Activated CD4-positive, alpha-beta T cell treated with anti-CD3 and anti-CD28 coated beads for 1 hour (primary cell): ENCODE measurements at places on chromosomes 6 and 20.

DNA sequence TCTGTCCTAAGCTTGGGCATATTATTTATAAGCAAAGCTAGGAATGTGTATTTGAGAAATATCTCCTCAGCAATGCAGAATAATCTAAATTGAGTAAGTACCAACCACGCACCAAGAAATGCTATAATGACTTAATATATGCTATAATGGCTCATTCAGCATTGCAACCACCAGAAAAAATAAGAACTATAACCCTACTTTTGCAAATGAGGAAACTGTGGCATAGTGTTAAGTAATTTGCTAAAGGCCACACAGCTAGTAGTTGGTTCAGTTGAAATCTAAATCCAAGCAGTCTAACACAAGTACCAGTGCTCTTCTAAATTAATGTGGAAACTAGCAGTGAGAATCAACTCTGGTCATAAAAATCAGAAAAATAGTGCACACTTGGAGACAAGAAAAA is 35.7 kb downstream of the HBS1L start:
- no peak for DNase-seq

GRCh38 chr6:149026530-149026942 is 279.7 kb downstream of the UST start:
- no peak for DNase-seq

DNA sequence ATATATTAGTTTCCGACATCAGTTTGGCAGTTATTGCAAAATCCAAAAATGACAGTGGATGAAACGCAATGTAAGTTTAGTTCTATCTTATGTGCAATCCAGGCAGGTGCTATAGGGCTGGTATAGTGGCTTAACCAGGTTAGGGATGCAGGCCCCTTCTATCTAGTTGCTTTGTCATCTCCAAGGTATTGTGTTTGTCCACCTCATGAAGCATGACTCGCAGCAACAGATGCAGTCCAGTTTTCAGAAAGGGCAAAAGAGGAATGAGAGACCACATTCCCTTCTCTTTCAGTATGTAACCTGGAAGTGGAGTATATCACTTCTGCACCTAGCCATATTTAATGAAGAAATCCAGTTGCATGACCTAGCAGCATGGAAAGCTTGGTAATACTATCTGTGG is 59.7 kb downstream of the PKIB start:
- DNase-seq = no peak

DNA sequence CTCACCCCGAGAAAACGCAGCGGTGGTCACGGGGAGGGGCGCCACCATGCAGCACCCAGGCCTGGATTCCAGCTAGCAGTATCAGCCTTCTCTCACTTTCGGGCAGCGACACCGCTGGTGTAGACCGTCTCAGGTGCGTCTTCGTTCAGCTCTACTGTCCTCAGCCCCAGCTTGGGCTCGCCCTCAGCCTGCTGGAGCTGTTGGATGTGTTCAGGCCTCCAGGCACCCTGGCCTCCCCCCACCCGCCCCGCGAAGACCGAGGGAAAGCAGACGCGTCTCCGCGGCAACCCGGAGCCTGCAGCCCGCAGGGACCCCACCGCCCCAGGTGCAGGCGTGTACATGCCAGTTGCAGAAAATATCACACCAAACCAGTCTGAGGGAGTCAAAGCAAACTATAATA is 60.8 kb upstream of the CARMIL1 start:
- DNase-seq = no peak

GRCh38 chr6:79947191-79948186 is at the start of gene ELOVL4:
Gene ELOVL4 (minus strand): TSS chr6:79947553. CDS start chr6:79947279, 274 bp downstream.
- peak; percentile 32 for DNase-seq

DNA sequence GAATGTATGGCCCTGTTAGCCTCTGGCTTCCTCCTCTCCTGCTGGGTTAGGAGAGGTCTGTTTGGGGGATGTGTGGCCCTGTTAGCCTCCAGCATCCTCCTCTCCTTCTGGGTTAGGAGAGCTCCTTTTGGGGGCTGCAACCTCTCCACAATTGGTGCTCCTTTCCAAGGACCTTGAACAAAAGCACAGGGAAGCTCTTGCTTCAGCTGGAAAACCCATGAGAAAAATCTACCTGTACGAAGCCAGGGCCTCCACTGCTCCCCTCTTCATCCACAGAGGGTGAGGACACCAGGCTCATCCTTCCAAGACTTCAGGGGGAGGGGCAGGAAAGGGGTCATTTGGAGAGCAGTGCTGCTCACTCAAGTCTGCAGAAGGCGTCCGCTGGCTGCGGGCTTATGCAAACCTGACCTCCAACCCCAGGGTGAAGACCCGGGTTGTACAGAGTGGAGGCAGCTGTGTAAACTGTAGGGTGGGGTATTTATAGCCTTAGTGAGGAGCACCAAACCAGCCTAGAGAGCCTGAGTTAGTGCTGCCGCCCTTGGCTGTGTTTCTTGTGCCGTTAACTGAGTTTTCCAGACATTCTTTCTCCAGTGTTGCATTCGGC is 62.1 kb downstream of the SLC24A3 start:
- no peak for DNase-seq

DNA sequence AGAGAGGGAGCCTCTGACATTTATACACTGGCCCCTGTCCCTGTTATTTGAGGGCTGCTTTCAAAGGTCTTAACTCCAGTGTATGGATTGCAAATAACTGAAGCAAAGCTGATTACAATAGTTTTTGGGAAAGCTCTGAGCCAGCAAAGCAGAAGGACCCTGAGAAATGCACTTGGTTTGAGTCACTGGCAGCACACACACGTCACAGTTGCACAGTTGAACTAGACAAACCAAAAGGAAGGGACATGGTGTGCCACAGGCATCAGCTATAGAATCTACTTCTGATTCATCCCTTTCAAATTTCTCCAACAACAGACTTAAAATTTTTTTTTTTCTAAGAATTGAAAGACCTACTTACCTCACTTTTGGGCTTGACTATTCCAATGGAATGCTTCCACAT is 56.4 kb downstream of the SNRNP48 start:
- no peak for DNase-seq

DNA sequence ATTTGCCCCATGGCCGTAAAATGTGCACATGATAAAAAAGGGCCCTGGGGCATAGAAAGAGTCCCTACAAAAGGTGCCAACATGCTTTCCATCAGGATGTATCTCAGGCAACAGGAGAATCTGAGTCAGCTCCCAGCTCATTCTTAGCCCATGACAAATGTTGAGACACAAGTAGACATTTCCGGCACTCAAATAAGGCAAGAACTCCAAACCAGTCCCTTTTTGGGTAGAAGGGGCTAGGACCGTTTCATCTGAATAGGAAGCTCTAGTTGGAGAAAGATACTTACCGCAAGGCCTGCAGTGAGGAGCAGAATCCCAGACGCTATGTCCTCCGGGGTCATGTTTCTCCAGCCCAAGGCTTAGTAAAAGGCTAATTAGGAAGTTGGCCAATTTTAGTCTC is 261.0 kb upstream of the RIN2 start:
- no peak for DNase-seq

DNA sequence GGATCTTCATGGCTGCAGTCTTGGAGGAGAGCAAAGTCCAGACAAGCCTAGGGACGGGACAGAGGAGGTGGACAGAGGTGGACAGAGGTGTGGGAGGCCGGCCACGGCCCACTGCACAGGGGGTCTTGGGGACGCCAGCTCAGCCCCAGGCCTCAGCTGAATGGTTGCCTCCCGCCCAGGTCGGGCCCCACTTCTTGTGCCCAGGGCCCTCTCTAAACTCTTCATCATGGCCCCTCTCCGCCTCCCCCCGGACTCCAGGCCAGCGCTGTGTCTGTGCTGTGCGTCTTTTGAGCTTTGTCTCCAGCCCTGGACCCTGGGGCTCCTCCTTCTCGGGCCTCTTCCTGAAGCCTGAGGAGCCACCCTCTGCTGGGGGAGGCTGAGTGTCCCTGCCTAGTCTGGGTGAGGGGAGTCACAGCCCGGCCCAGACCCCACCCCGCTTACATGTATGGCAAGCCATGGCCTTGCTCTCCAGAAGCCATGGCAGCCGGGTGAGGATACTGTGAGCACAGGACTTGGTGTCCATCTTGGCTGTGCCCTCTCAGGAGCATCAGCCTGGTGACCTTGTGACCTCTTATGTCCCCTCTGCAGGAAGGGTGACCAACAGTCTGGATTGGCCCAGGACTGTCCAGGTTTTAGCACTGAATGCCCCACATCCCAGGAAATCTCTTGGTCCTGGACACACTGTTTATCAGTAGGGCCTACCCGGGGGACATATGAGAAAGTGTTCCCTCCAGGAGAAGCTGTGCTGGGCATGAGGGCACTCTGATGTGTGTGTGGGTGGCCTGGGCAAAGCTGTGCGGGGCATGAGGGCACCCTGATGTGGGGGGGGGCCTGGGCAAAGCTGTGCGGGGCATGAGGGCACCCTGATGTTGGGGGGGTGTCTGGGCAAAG is 9.4 kb upstream of the NPBWR2 start:
- peak; percentile 5 for DNase-seq

DNA sequence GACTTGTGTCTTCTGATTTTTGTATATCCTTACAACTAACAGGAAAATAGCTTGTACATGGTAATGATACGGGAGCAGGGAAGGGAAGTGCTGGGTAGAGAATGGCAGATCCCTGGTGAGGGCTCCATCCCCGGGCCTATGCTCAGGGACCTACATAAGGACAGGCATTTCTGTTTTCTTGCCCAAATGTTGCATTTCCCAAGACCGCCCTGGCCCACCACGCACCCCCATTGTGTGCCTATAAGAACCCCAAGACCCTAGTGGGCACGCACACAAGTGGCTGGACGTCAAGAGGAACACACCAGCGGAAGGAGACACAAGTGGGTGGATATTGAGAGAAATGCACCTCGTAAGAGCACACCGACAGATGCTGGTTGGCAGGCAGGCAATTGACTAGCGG is 616.3 kb upstream of the MAN1A1 start:
- no peak for DNase-seq

DNA sequence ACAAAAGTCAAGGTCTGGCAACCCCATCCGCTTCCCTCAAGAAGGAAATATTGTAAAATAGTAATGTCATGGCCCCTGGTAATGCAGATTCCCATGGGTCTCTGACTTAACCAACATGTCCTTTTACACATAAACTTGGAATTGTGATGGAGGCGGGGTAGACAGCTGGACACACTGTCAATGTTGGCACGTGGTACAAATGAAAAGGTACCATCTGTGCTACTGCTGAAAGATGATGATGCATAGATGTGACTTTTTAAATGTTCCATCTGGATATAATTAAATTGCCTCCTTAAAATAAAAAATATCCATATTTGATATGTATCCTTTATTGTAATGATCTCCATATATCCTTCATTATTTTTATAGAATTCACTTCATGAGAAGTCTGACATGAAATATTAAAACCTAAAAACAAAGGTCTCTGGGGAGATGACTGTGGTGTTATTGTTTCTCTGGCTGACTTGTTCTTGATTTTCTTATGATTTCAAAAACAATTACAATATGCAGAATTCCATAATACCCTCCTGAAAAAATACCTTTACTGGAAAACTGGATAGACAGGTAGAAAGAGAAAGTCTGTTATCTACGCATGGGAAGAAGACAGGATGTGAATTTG is 104.5 kb downstream of the MKKS start:
- no peak for DNase-seq

GRCh38 chr6:90197854-90198496 is 98.7 kb downstream of the BACH2 start:
- DNase-seq = no peak

- DNase-seq = no peak
Observed at GRCh38 chr6:166782520-166782919, 155.5 kb upstream of the RPS6KA2 start.

- no peak for DNase-seq
Observed at GRCh38 chr6:160167604-160168399, 46.2 kb downstream of the SLC22A1 start.

DNA sequence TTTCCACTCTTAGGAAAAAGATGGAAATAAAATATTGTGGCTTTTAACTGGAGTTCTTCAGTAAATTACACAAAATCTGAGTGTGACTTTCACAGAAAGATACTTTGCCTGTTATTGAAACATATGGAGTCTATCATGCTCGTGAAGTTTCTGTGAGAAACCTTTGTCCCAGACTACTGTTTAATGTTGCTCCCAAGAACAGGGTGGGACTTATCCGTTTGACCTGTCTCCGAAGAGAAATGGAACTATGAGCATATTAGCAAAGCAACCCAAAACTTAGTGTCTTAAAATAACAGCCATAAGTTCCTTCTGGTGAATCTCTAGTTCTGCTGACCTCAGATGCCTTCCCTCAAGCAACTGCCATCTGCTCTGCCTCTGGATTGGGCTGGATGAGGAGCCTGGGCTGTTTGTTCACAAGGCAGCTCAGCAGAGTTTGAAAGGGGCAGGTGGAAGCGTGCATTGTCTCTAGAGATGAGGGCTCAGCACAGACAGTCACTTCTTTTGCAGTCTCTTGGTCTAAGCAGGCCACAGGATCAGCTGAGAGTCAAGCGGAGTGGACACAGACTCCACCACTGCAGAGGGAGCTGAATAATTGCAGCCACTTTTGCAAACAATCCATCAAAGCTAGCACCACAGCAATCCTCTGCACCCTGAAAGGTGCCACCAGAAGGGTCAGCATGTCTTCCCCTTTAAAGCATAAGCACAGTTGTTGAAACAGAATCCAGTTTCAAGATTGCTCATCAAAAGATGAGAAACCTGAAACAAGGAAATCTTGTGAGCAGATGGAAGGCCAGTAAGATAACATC is 52.8 kb downstream of the MYB start:
- no peak for DNase-seq

- no peak for DNase-seq
Observed at GRCh38 chr20:37494301-37494700, 26.7 kb upstream of the NNAT start.

GRCh38 chr20:48845721-48846306 is 18.0 kb upstream of the PREX1 start:
- no peak for DNase-seq

GRCh38 chr6:154528310-154528915 is 17.9 kb upstream of the CNKSR3 start:
- no peak for DNase-seq

GRCh38 chr6:4936681-4937041 is 67.2 kb downstream of the RPP40 start:
- DNase-seq = no peak

DNA sequence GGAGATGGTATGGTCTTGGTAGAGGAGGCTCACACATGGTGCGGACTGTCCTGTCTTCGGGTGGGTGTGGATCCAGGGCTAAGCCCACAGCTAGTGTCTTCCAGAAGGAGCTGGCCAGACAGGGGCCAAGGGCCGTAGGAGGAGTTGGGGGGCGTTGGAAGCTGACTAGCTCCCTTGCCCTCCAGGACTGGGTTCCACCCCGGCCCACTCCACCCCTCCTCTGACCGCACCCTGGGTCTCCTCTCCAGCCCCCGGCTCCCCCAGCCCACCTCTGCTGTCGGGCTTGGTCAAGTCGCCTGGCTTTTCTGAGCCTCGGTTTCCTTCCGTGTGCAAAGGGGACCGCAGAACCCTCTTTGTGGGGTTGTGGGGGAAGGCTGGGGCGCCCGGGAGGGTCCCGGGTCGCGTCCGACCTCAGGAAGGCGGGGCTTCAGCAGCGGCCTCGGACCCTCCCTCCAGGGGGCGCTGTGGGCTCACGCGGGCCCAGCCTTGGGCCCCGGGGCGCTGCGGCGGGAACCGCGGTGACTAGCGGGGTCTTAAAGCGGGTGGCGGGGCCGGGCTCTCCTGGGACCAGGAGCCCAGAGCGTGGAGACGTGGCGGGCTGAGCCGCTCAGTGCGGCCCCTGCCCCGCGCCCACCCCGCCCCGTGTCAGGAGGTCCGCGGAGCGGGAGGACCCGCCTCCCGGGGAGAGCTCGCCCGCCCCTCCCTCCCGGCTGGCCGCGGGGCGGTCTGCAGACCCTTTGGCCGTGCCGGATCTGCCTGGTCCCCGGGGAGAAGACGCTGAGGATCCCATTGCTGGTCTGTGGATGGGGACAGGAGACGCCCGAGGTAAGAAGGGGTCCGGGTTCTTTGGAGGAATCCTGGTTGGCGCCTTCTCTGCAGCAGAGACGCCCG is 5.4 kb downstream of the NPBWR2 start:
- peak; percentile 48 for DNase-seq
